ENCODE measurements at places on chromosomes 1 and 21.

DNA sequence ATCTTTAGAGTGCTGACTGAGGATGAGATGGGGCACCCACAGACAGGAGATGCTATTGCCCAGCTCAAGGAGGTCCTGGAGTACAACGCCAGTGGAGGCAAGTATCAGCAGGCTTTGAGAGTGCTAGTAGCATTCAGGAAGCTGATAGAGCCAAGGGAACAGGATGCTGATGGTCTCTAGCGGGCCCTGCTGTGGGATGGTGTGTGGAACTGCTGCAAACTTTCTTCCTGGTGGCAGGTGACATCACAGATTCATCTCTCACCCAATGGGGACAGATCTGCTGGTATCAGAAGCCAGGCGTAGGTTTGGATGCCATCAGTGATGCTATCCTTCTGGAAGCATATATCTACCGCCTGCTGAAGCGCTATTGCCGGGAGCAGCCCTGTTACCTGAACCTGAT, 609.8 kb upstream of the NCAM2 start:
- no peak for DNase-seq

DNA sequence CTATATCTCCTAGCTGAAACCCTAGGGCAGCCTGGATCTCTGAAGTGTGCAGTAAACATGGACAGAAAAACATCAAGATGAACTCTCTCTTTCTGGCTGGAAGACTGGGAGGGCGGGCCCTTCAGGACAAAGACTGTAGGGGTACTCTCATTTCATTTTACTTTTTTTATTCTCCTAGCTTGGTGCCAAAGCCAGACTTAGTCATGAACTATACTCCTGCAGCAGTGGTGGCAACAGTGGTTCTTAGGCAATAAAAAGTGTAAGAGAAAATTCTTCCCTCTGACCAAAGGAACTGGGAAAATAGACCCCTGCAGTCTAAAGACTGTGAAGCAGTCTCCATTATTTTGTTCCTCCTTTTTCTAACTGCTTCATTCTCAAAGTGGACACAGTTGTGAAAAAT, 213.8 kb upstream of the JUN start:
- DNase-seq, result peak; percentile 19

GRCh38 chr1:55213151-55213884, 1.8 kb downstream of the USP24 start:
- no peak for DNase-seq

DNA sequence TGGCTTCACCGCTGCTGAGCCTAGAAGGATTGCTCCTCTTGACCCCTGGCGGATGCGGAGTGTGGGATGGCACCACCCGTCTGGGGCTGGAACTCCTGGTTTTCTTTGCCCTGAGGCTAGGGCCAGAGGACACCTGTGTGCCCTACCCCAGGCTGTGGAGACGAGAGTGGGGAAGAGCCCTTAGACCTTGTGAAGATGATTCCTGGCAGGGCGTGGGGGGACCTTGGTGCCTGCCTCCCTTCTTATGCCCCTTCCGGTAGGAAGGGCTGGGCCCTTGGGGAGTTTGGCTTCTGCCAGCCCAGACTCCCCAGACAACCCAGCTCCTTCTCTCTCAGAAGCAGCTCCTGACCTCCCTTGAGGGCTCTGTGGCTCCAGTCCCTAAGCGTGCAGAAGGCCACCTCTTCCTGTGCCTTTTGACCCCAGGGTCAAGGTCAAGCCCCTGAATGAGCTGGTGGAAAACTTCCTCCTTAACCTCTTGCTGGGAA, 891 bp downstream of the RPS6KA1 start:
- no peak for DNase-seq

DNA sequence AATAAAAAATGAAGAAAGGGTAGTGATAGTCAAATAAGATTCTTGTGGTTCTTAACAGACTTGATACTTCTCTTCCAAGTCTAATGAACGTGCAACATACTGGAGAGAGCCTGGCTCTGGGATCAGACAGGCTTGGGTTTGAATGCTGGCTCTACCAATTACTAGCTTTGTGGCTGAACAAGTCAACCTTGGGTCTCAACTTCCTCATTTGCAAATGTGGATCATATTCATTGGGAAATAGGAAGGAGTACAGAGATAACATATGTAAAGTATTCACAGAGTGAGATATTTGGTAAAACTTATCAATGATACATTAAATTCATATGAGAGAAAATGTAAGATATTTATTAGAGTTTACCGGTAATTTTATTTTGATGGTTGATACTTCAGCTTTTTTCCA, 2.0 kb downstream of the EDEM3 start:
- DNase-seq, result no peak

DNA sequence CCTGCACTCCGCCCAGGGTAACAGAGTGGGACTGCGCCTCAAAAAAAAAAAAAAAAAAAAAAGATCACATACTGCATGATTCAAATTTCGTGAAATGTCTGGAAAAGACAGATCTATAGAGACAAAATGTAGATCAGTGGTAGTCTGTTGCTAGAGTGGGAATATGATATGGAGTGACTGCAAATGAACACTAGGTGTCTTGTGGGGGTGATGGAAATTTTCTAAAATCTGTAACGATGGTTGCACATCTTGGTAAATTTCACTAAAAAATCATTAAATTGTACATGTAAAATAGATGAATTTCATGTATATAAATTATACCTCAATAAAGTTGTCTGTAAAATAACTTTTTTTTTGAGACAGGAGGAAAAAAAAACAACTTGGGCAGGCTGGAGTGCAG, 5.5 kb downstream of the AIDA start:
- DNase-seq, result no peak
